ENCODE measurements at places on chromosomes 4 and X. TPM values are rescaled to one million over a fixed set of nuclear protein-coding genes. Genes with fewer than 3 reads are reported as not detected.

DNA sequence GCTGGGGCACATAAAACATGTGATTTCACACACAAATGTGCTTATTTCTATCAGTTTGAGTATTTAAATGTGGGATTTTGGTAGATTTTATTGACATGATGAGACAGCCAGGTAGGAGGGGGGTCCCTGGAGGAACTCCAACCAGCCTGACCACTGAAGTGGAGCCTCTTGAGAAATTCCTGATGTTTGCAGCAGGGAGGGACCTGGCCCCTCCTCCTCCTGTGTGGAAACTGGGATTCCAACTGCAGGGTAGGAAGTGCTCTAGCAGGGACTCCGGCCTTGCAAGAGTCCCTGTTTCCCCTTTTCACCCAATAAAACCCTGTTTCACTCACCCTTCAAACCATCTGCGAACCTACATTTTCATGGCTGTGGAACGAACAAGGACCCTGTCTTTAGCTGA, 2224.0 kb upstream of the AGA start:
- no peak for DNase-seq

GRCh38 chr4:112642526-112642925, 5.6 kb downstream of the LARP7 start:
- DNase-seq, result no peak

GRCh38 chrX:13367950-13368349, 48.1 kb upstream of the ATXN3L start:
- no peak for DNase-seq

DNA sequence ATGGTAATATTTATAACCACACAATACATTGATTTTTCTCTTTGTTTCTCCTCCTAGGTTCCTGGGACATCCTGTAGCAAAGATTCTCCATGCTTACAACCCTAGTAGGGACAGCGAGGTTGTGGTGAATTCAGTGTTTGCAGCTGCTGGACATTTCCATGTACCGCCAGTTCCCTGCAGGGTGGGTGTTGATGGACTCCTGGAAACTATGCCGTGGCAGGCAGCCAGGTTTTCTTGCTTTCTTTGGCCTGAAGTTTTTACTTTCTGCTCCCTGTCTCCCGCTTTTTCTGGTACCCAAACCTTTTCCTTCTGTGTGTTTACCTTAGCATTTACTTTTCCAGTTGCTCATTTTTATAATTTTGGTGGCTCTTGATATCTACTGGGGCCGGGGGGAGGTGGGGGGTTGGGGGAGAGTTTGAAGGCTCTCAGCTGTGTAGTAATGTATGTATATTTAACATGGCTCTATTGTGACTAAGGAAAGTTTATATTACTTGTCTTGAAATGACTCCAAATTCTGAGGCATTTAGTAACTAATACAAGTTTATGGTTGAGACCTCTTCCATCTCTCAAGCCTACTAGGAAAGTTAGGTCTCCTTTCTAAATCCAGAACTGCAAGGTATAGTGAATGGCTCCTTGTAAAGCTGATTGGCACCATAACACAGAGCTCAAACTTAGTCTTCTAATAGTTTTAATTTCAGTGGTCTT, 89.7 kb downstream of the TMEM131L start:
- peak; percentile 90 for DNase-seq

TMEM35A gene
- total RNA-seq, result not detected

Data from left ventricle myocardium inferior (tissue), 1 donor.